Stimulated activated CD4-positive, alpha-beta T cell treated with anti-CD3 and anti-CD28 coated beads, Interleukin-2, amount 100 ng/mL, for 4 hours (primary cell): ENCODE measurements at places on chromosomes 1 and 21.

DNA sequence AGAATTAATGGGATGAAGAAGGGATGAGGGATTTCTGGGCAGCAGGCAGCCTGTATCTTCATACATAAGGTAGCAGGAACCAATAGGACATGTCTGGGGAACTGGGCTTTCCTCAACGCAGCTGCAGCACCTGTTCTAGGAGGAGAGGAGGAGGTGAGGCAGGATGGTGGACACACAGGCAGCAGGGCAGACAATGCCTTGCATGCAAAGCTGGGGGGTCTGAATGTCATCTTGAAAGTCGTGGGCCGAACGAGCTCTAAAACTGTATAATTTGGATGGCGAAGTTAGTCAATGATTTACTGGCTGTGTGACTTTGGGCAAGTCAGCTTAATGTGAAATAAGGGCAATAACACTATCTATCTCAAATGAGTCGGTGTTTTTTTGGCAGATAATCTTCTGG, 124.4 kb downstream of the BEND5 start:
- no peak for DNase-seq

- DNase-seq: peak; percentile 67
Observed at GRCh38 chr1:28091043-28091781, 2.8 kb upstream of the EYA3 start.

- DNase-seq: no peak
Observed at GRCh38 chr21:36852293-36852692, 114.2 kb downstream of the HLCS start.

DNA sequence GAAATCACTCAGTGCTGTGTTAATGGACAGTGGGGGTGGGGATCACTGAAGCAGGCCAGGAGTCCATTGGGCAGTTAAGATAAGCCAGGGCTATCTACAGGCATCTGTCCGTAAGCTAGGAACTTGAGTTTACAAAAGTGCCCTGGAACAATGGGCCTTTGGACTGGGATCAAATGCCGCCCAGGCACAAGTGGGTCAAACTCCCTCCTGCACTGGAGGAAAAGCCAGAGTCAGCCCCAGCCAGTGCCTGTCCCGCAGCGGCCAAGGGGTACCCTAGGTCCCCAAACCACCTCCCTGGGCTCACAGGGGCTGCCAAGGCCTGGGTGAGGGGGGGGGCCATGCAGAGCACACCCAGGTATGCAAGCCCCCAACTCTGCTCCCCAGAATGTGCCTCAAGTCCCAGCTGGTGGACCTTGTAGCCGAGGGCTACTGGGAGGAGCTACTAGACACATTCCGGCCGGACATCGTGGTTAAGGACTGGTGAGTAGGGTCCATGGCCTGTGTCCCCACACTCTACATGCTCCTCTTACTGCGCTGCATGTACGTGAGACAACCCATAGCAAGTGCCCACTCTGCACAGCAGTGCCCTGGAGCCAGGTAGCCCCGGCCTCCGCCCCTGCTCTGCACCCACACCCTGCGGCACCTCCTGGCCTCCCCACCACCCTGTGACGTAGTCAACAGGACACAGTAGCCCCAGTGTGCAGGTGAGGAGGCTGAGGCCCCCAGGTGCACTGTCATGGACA, 7.7 kb downstream of the FBXO6 start:
- DNase-seq: no peak

GRCh38 chr21:32336711-32337110, 38.1 kb downstream of the MRAP start:
- DNase-seq: no peak

DNA sequence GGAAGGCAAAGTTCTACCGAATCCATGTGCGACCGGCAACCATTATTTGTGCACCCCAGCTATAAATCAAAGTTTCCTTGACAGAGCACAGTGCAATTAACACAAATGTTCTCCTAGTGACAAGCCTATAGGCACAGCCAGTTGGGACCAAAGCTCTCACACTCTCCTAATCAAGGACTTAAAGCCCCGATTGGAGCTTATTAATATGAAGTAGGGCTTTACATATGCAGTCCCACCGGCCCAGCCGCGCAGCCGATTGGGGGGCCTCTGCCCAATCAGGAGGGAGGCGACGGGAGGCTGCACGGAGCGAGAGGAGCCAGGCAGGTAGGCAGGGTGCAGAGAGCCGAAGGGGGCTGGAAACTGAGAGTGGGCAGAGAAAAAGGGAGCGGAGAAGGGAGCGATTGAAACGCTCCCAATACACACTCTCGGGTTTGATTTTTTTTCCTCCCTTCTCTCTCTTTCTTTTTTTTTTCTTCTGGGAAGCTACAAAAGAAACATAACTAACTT, at the start of gene ESRRG:
Gene ESRRG, minus strand, starts transcription at position 156 of the 507 bp plus-strand sequence. Its CDS starts 130 bp downstream, at position 26.
- no peak for DNase-seq

DNA sequence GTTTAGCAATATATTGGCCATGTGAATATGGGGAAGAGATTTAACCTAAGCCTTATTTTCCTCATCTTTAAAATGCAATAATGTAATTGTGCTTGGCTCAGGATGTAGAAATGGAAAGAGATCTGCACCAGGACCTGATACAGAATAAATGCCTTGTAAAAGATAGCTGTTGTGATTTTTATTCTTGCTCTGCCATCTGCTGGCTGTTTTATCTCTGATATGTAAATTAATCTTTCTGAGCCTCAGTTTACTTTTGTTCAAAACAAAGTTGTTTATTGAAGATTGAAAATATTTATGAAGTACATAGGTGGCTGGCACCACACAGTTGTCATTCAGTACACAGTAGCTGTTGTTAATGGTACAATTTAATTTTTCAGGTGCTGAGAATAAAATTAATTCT, 21.9 kb downstream of the ZYG11B start:
- DNase-seq: no peak

- no peak for DNase-seq
Observed at GRCh38 chr1:30176477-30176876, 546.9 kb downstream of the MATN1 start.

DNA sequence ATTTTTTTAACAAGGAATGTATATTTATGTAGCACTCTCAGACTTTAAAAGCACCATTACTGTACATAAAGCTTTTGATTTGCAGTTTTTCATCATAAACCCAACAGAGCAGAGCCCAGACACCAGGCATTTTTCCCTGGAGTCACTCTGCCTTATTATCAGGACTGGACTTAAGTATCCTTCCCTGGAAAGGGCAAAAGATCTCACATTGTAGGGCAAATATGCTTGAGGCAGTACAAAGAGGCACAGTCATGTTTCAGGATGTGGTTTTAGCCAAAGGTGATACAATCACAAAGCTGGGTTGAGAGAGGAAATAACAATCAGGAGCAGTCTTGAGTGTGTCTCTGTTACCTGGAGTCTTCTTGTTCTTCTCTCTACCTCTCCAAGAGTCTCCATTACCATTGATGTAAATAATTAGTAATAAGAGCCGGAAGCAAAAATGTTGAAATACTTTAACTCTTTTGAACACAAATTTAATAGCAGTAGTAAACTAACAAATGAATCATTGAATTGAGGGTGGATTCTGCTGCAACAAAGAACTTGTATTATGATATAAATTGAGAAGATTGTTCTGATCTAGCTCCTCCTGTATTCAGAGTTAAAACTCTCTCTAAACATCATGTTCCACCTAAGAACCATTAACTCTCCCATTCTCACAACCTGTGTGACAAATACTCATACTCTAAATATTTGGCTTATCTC, 160.5 kb downstream of the LTN1 start:
- DNase-seq: no peak

DNA sequence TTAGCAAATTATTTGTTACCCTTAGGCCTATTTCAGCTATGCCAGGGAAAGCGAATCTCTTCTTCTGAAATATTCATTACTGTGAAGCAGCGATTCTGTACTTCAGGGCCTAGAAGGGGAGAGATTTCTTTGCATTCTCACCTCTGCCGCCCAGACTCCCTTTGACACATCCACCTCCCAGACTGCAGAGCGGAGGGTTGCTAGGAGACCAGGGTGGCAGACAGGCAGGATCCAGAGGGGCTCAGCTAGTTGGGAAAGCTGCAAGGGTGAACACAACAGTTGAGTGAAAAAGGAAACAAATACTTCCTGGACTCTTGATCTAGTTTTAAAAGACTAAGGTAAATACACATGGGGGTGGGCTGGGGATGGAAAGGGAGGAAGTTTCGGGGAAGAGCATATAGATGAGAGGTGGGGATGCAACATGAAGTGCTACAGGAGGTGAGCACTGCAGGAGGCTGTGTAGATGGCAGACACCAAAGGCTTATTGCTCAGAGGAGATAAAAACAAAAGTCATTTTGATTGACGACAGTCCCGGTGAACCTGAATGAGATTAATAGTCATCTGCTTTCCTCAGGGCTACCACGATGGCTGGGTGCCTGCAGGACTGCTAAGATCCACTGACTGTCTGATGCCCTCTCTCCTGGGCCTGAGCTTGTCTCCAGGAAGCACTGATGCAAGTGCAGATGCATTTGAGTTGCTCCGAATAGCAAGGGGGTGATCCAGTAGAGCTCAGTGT, 26.4 kb upstream of the RAB3GAP2 start:
- DNase-seq: no peak

DNA sequence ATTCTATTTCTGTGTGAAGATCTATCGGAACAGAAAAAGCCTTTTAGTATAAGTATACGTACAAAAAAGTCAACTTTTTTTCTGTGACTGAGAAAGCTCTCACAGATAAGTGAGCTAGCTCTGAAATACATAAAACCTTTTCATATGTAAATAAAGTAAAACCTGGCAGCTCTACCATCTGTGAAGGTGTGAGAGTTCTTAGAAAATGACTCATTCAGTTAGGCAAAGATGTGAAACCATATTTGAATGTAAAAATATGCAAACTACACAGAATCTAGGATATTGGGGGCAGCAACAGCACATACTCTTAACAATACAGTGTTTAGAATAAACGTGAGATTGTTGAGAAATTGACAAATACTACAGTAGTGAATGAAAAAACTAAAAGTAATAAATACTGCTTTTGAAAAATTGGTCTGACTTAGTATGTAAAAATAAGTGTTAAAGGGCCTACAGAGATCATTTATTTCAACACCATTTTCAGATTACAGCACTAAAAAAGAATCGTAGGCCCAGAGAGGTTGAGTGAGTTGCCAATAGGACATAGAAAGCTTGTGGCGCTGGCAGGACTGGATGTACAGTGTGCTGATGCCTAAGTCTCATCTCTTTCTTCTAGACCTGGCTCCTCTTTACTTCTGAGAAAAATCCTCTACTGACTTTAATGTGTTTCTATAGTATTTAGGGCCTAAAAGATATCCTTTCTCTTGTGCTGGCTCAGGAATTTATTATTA, 19.8 kb downstream of the ATP6V1G3 start:
- DNase-seq: no peak

DNA sequence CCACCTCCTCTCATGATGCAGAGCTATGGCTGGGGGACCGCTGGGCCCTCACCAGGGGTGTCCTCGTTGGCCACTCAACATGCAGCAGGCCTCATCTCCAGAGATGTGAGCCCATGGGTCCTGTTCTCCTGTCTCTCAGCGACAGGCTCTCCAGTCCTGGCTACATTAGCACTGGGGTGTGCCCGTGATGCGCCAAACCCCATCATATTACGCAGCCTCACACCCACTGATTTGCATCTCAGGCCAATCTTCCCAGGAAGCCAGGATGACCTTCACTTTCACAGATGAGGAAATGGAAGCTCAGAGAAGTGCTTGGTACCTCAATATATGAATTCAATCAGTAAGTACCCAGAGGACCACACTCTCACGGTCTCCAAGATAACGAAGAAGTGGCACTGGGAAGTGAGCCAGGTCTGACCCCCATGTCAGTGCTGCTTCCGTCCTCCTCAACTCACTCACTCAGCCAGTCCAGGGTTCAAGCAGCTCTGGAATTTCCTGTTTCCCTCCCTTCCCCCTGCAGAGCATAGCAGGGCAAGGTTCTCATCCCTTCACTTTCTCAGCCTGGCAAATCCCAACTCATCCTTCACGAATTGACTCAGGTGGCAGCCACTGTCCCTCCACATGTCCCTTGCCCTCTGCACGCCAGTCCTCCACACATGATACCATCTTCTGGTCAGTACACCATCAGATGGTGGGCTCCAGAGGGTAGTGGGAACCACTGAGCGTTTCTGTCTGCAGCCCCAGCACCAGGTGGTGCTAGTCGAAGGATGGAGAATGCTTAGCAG, 28.9 kb upstream of the EVA1B start:
- no peak for DNase-seq

GRCh38 chr21:23639721-23640120, 1967.6 kb downstream of the MRPL39 start:
- no peak for DNase-seq

GRCh38 chr21:33302055-33302454, 22.7 kb upstream of the IFNAR1 start:
- no peak for DNase-seq

DNA sequence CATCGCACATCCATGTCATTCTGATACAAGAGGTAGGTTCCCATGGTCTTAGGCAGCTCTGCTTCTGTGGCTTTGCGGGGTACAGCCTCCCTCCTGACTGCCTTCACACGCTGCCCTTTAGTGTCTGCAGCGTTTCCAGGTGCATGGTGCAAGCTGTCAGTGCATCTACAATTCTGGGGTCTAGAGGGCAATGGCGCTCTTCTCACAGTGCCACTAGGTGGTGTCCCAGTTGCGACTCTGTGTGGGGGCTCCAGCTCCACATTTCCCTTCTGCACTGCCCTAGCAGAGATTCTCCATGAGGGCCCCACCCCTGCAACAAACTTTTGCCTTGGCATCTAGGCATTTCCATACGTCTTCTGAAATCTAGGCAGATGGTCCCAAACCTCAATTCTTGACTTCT, 138.2 kb upstream of the BRINP3 start:
- no peak for DNase-seq

DNA sequence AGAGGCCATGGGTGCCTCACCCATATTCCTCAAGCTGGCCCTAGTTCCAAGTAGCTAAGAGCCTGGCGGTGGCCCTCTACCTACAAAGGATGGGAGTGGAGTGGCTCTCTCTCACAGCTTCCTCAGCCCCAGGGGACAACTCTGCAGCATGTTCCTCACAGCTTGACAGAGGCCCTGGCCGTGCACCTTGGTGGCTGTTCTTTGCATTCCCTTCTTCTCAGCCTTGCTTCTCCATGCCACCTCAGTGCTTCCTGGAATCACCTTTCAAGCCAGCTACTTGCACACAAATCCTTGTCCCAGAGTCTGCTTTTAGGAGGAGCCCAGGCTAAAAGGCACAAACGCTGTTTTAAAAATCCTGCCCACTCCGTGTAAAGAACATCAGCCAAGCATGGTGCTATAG, 69.0 kb upstream of the DIRAS3 start:
- DNase-seq: no peak
